Activated naive CD4-positive, alpha-beta T cell treated with anti-CD3 and anti-CD28 coated beads, Interleukin-2, amount 10 ng/mL, durations not matched to agents 7 days and 5 days (primary cell): ENCODE measurements at places on chromosomes 12 and 14.

DNA sequence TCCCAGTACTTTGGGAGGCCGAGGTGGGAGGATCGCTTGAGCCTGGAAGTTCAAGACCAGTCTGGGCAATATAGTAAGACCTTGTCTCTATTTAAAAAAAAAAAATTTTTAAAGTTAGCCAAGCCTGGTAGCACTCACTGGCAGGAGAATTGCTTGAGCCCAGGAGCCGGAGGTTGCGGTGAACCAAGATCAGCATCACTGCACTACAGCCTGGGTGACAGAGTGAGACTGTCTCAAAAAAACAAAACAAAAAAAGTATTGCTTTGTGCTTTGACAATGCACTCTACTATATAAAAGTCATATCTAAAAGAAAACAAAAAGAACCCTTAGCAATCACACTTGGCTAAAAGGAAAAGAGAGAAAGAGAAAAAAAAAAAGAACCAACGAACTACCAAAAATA, 26.8 kb downstream of the GNPTAB start:
- H3K4me3 ChIP-seq, result no peak overlapping the region
- no peaks in the 10 kb centered on the region for H3K27me3 ChIP-seq
- H3K4me1 ChIP-seq, result peaks cover 35% of the 10 kb centered on the region
- peaks cover 14% of the 10 kb centered on the region for H3K36me3 ChIP-seq

GRCh38 chr14:77918448-77918847, 118.5 kb downstream of the ADCK1 start:
- no peak overlapping the region for H3K27ac ChIP-seq
- no peaks in the 10 kb centered on the region for H3K36me3 ChIP-seq
- H3K4me3 ChIP-seq, result no peak overlapping the region

GRCh38 chr12:116508145-116509121, 50.7 kb upstream of the MAP1LC3B2 start:
- peak overlapping the region; percentile 56 for H3K4me3 ChIP-seq
- H3K27ac ChIP-seq, result no peak overlapping the region
- H3K4me1 ChIP-seq, result peaks cover 7% of the 10 kb centered on the region
- H3K27me3 ChIP-seq, result peaks cover 43% of the 10 kb centered on the region

GRCh38 chr12:26246483-26247164, 51.3 kb downstream of the SSPN start:
- no peak overlapping the region for H3K4me3 ChIP-seq
- H3K27me3 ChIP-seq, result peaks cover 8% of the 10 kb centered on the region
- no peaks in the 10 kb centered on the region for H3K4me1 ChIP-seq
- no peak overlapping the region for H3K27ac ChIP-seq
- DNase-seq, result no peak
- H3K36me3 ChIP-seq, result no peaks in the 10 kb centered on the region

DNA sequence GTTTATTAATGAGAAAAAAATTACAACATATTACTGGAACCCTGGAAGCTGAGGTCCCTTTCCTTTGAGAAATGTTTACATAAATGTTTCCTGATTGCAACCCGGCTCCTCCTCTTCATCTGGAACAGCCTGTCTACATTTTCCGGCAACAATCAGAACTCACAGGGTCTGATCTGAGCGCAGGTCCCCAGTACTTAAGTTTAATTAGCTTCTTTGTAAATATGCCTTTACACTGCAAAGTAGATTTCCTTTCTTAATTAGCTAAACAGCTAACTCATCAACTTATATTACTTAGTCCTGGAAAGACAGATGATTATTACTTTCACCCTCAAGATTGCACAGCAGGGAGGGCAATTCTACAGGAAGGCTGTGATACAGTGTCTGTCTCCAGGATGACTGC, 213.0 kb downstream of the MON2 start:
- no peaks in the 10 kb centered on the region for H3K36me3 ChIP-seq
- H3K27me3 ChIP-seq, result peaks cover 21% of the 10 kb centered on the region
- no peak for DNase-seq
- H3K4me1 ChIP-seq, result no peaks in the 10 kb centered on the region

DNA sequence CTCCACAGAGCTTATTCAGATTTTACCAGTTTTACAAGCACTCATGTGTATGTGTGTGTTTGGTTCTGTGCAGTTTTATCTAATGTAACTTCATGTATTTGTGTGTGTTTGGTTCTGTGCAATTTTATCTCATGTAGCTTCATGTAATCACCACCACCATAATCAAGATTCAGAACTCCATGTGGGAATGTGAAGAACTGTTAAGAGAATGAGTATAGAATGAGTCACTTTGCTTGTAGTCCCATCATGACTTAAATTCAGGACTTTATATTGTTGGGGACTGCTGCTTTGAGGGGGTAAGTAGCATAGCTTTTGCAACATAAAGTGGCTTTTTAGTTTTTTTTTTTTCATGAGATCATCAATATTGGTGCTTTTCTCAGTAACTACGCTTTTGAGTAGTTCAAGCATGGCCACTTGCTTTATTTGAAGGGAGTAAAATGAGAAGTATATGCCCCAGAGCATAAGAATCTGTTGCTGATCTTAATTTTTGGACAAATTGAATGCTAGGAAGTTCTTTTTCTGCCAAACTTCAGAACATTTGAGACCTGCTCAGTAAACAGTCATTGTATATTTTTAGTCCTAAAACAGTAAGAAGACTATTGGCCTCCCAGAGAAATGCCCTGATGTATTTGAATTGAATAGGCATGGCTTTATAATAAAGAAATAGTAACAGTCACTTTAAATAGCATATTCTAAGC, 28.8 kb downstream of the PROX2 start:
- H3K36me3 ChIP-seq, result peaks cover 9% of the 10 kb centered on the region
- H3K4me3 ChIP-seq, result no peak overlapping the region
- H3K27me3 ChIP-seq, result no peaks in the 10 kb centered on the region
- no peak overlapping the region for H3K27ac ChIP-seq
- no peak for DNase-seq
